ENCODE measurements at places on chromosomes 5 and 9.
A peak's percentile ranks its signal among the peaks of the same experiment; 100 is the strongest.

DNA sequence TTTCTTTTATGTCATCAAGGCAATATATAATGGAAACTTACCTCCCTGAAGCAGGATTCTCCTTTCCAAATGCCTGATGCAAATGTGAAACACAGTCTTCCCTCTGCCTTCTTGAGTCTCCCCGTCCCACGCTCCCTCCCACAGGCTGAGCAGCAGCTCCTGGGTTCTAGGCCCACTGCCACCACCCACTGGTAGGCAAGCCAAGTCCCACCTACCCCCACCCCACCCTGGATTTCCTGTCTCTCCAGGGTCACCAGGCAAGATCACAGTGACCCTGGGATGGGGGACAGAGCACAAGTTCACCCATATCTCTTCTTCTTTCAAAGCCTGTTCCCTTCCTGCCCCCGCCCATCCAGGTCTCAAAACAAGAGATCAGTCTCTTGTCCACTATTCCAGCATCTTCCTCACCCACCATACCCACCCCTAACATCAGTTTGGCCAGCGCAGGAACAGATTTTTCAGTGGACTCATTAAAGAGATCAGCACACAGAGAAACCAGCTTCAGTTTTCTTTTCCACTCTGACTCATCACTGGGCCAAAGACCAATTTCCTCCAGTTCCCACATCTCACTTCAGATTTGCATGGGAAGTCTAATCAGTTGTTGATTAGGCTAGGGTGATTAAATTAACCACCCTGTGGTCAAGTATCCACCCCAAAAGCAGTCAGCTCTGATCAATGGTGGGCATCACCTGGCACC lies 151.5 kb downstream of the ACTL7B start:
- peak; percentile 9 for DNase-seq
- no peaks in the 10 kb centered on the region for H3K4me1 ChIP-seq
- no peak overlapping the region for H3K27ac ChIP-seq
- no peaks in the 10 kb centered on the region for H3K27me3 ChIP-seq
- H3K36me3 ChIP-seq: no peaks in the 10 kb centered on the region

- no peak overlapping the region for H3K27ac ChIP-seq
- no peaks in the 10 kb centered on the region for H3K27me3 ChIP-seq
- no peak overlapping the region for H3K4me3 ChIP-seq
These were observed 151.8 kb upstream of the VLDLR start for GRCh38 chr9:2469681-2470221.

DNA sequence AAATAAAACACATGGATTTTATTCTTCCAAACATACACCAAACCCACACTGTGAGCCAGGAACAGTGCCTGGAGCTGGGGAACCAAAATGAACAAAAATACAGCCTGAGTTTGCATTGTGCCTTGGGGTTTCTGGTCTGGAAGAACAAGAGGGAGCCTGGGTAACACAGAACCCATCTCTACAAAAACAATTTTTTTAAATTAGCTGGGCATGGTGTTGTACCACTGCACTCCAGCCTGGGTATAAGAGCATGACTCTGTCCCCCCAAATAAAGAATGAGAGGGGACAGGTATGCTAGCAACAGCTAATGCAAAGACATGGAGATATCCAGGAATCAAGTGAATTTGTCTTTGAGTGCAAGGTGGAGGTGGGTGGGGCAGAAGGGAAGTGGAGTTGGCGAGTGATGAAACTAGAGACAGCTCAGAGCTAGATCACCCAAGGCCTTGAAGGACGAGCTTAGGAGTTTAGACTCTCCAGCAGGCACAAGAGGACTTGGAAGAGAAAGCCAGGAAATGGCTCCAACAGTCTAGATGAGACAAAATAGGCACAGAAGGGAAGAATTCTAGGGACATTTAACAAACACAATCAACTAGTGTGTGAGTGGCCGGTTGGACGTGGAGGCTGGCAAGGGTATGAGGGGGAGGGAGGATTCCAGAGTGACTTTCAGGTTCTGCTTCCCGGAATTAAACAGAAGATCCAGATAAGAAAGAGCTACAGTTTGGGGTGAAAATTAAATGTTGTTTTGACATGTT lies 47.4 kb downstream of the FNBP1 start:
- peak; percentile 63 for DNase-seq
- H3K27me3 ChIP-seq: no peaks in the 10 kb centered on the region
- H3K4me1 ChIP-seq: peaks cover 2% of the 10 kb centered on the region

- no peak overlapping the region for H3K27ac ChIP-seq
- no peaks in the 10 kb centered on the region for H3K4me1 ChIP-seq
- no peak overlapping the region for H3K4me3 ChIP-seq
- DNase-seq: no peak
- no peaks in the 10 kb centered on the region for H3K36me3 ChIP-seq
- H3K27me3 ChIP-seq: no peaks in the 10 kb centered on the region
These were observed 91.9 kb upstream of the TLR4 start for GRCh38 chr9:117612317-117612716.

DNA sequence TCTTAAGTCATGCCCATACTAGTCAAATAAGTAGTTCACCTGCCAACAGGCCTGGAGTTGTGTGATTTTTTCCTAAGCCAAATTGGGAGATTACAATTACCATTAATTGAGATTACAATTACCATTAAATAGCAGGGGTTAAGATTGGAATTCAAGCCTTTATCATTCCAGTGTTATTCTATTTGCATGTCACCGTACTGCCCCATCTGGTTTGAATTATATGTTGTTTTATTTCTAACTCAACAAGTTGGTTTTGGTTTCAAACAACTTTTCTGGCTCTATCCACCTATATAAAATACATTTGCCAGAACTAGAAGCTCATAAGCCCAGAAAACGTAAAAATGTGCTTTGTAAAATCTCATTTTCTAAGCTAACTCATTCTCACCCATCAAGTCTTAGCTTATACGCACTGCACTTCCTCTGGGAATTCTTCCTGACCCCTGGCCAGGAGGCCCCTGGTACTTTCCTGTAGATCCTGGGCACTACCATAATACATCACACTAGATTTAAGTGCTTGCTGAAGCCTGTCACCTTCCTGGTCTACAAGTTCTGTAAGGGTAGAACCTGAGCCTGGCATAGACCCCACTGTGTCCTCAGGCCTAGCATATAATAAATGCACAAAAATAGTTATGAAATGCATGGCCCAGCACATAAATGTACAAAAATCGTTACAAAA lies 242.0 kb upstream of the TRPM3 start:
- H3K27me3 ChIP-seq: no peaks in the 10 kb centered on the region
- H3K27ac ChIP-seq: no peak overlapping the region
- no peaks in the 10 kb centered on the region for H3K4me1 ChIP-seq
- no peak for DNase-seq

DNA sequence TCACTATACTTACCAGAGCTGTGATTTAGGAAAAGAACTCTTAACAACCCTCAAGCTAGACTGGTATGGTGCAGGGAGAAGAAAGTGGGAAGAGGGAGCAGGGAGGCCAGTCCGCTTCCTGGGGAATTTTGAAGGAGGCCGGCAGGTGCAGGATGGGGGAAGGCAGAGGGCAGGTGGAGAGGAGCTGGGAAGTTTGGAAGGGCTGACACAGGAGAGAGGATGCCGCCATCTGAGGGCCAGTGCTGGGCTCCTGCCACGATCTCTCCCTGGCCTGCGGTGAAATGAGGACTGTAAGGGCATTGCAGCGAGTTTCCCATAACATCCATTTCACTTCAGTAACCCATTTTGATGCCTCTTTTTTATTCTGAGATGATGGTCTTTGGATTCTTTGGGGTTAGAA lies 8.9 kb downstream of the DAB2IP start:
- H3K4me1 ChIP-seq: no peaks in the 10 kb centered on the region
- no peaks in the 10 kb centered on the region for H3K36me3 ChIP-seq
- DNase-seq: no peak
- no peaks in the 10 kb centered on the region for H3K27me3 ChIP-seq
- no peak overlapping the region for H3K4me3 ChIP-seq

DNA sequence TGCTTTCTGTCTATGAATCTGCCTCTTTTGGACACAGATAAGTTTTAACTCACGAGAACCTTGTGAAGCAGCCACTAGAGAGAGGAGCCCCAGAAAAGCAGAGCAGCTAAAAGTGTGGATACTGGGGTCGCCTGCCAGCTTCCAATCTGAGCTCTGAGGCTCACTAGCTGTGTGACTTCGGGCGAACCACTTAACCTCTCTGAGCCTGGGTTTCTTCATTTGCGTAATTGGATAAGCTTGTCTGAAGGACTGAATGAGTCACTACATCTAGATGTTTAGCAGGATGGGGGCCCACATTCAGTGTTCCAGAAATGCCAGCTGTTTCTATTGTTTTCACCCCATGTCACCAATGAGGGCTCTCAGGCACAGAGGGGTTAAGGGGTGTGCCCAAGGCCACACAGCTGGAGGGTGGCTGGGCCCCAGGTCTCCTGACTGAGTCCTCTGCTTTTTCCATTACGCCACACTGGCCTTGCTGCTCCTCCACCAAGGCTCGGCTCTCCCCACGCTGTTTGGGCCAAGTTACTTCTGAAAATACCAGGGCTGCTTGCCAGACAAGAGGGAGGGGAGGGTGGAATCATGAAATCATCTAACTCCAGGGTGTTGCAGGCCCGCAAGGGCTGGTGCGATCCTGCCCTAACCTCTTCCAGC lies 36.2 kb downstream of the SH3PXD2B start:
- peak; percentile 94 for DNase-seq
- no peaks in the 10 kb centered on the region for H3K27me3 ChIP-seq
- H3K4me3 ChIP-seq: peak overlapping the region; percentile 32
- peaks cover 47% of the 10 kb centered on the region for H3K36me3 ChIP-seq

DNA sequence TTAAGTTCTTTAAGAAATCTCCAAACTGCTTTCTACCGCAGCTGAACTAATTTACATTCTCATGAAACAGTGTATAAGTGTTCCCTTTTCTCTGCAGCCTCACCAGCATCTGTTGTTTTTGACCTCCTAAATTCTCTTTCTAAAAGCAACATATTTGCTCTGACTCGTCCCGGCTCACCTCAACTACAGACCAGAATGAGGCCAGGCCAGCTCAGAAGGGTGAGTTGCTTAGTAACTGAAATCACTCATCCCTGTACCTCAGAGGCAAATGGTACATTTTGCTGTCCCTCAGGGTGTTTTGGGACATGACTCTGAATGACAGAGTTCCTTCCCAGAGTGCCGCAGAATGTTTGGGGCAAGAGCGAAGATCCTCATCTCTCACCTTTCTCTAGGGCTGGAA lies 127.5 kb downstream of the FRMD3 start:
- no peaks in the 10 kb centered on the region for H3K27me3 ChIP-seq
- DNase-seq: no peak
- H3K4me1 ChIP-seq: no peaks in the 10 kb centered on the region

DNA sequence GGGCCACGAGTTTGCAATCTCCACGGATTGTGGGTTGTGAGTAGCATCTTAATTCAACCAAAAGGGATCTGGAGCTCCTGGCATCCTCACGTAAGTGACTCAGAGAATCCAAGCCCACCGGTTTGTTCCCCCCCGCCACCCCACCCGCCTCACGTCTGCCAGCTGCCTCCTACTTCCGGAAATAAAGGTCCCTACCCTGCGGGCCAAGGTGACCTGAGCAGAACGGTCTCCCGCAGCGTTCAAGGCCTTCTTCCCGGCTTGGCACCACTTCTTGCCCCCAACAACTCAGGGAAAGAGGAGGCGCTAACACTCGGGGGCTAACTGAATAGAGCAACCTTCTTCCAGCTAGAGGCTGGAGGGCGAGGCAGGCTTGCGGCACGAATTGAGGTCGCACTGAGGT lies 8.8 kb upstream of the GPRIN1 start:
- peaks cover 53% of the 10 kb centered on the region for H3K4me1 ChIP-seq
- no peak overlapping the region for H3K27ac ChIP-seq
- H3K36me3 ChIP-seq: no peaks in the 10 kb centered on the region
- H3K4me3 ChIP-seq: no peak overlapping the region

DNA sequence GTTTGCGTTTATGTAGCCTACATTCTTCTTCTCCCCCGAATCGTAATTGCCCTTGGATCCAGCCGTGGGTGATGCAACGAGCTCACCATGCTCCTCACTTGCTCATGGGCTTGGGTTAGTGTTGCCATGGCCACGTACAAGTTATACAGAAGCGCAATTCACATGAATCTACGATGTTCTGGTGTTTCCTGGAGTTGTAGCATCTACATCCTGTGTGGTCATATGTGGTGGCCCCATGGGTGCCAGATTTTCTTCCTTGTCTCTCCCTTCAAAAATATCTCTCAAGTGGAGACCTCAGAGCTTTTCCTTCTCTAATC lies 115.3 kb downstream of the TLE4 start:
- peak overlapping the region; percentile 64 for H3K4me3 ChIP-seq
- H3K27me3 ChIP-seq: no peaks in the 10 kb centered on the region
- no peaks in the 10 kb centered on the region for H3K36me3 ChIP-seq
- peaks cover 15% of the 10 kb centered on the region for H3K4me1 ChIP-seq

GRCh38 chr5:137365126-137365865 lies 133.8 kb downstream of the SPOCK1 start:
- H3K4me3 ChIP-seq: no peak overlapping the region
- no peak for DNase-seq
- no peaks in the 10 kb centered on the region for H3K27me3 ChIP-seq
- no peak overlapping the region for H3K27ac ChIP-seq
- no peaks in the 10 kb centered on the region for H3K4me1 ChIP-seq

DNA sequence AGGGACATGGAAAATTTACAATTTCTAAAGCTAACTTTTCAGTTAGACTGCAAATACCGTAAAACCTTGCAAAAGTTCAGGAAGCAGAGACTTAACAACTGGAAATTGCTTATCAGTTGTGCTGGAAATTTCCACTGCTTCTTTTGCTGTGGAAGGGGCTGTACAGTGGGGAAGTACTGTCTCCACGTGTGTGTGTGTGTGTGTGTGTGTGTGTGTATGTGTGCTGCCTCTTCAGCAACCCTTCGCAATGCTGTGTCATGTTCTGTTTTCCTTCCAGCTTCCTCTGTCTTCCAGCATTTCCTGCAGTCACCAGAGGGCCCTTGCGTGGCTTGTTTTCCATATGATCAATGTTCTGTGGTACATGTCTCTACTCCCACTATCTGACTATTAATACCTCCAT lies 87.5 kb upstream of the RANBP3L start:
- H3K36me3 ChIP-seq: no peaks in the 10 kb centered on the region
- DNase-seq: peak; percentile 82
- no peaks in the 10 kb centered on the region for H3K27me3 ChIP-seq
- H3K27ac ChIP-seq: no peak overlapping the region
- no peak overlapping the region for H3K4me3 ChIP-seq

DNA sequence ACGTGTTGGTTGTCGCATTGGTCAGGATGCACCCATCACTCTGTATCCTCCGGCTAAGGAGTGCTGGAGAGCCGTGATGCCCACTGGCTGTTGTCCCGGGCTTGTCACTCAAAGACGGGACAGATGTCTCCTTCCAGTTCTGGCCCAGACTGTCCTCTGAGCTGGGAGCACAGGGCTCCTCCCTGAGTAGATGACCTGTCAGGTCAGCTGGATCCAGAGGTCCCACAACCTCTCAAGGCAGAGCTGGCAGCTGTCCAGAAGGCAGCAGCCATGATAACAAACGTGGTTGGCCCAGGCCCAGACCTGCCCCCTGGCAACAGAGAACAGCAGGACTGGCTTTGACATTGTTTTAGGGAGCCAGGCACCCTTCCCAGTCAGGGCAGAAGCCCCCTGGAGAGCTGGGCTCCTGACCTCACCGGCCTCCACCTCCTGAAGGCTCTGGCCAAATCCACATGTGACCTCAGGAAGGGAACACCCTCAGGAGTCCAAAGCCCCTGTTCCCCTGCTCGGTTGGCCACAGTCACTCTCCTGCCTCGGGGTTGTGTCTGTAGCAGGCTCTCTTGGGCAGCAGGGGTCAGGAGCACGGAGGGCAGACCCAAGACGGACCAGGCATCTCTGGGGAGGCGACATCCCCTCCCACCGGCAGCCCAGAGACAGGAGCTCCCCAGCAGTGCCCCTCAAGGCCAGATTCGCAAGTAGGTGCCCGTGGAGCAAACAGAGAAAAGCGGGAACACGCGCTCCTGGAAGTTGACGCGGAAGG lies 10.3 kb downstream of the TRIM7 start:
- no peak overlapping the region for H3K4me3 ChIP-seq
- peaks cover 8% of the 10 kb centered on the region for H3K27me3 ChIP-seq
- H3K36me3 ChIP-seq: peaks cover 13% of the 10 kb centered on the region
- peaks cover 41% of the 10 kb centered on the region for H3K4me1 ChIP-seq

Data from mesenchymal stem cell (in vitro differentiated cells and primary cell).